ENCODE measurements at places on chromosomes 2 and 18.

GRCh38 chr18:12679183-12679786 is 21.4 kb upstream of the SPIRE1 start:
- peak; percentile 52 for DNase-seq

DNA sequence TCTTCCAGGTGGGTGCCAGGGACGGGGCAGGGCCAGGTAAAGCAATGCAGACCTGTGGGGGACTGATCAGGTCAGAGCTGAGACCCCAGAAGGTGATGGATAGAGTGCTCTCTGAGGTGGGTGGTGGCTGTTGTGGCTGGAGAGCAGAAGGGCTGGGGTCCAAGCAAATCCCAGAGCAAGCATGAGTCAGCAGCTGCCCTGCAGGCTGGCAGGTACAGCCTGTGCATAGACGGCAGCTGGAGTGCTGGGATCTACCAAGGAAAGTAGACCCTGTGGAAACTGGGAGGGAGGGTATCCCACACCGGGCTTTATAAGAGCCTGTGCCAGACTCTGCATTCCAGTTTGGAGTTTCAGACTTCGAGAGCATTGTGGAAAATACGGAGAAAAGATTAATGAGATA is 663 bp downstream of the TRIM54 start:
- DNase-seq: no peak

GRCh38 chr2:197207106-197207505 is 103.5 kb downstream of the ANKRD44 start:
- DNase-seq: no peak

DNA sequence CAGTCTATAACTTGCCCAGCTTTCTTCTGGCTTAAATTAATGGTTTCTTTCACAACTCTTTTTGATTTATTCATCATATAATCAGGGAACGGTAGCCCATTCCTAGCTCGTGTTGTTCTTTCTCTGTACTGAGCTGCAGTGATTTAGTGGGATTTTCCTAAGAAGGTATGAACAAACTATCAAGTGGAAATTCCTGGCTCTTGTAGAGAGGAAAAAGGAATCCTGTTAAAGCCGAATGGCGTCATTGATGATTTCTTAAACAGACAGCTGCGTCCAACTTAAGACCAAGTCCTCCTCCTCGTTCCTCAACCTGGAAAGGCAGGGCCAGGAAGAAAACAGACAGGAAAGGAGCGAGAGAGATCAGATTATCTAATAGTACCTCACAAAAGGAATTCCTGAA is 69.2 kb upstream of the CABLES1 start:
- no peak for DNase-seq

DNA sequence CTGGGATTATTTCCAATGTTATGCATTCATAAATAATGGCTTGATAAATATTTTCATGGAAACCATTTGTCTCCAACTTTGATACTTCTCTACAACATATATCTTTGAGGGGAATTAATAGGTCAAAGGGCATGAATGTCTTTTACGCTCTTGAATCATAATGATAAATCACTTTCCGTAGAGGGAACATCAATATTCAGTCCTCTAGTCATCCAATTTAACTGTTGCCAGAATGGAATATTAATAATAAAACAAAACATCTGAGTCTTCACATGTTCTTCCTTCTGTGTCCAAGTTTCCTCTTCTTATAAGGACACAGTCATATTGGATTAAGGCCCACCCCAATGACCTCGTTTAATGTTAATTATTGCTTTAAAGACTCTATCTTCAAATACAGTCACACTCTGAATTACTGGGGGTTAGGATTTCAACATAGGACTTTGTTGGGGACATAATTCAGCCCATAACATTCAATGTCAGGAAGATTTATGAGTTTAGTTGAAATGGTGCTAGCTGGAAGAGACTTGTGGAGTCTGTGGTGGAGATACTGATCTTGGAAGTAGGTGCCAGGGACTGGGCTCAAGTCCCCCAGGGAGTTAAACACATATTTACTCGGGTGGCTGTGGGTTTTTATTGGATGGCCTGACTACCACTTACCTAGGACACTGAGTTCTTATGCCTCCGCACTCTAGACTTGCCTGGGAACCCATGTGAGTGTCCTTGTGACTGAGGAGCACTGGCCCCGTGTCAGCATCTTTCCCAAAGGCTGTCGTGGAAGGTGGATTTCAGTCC is 85.0 kb upstream of the SEC11C start:
- no peak for DNase-seq

DNA sequence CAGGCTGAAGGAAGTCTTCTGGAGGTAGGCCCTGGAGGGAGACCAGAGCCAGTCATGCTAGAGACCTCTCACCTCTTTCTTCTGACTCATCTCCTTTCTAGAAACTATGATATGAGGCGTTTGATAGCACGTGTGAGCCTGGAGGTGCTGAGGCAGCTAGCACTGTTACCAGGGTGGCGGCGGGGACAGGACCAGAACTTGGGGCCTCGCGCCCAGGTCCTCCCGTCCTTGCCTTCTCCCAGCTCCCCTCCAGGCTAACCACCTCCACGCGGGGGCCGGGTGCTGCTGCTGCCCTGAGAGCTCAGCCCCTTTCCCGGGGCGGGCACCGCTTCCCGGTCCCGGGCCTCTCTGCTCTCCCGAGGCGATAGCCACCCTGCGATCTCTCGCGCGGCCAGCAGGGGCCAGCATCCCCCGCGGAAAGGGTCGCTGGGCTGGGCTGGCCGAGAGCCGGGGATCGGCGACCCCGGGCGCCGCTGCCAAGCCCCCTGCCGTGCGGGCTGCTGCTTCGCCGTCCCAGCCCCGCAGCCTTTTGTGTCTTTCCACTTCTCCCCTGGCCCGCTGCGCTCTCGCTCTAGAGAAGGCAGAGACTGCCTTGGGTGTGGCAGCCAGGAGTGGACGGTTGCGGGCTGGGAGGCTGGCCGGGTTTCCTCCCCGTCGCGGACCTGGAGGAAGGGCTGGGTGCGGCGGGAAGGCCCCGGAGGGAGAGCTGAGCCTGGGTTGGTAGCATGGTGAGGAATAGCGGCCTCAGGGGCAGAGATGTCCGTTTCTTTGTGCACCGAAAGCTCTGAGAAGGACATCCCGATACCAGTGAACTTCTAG is 49.1 kb downstream of the TMEM17 start:
- peak; percentile 74 for DNase-seq

- DNase-seq: no peak
Measured at GRCh38 chr2:207274530-207275189, 108.9 kb upstream of the KLF7 start.

- no peak for DNase-seq
Measured at GRCh38 chr2:51258301-51258700, 226.4 kb upstream of the NRXN1 start.
